ENCODE measurements at places on chromosomes 3 and 15.

DNA sequence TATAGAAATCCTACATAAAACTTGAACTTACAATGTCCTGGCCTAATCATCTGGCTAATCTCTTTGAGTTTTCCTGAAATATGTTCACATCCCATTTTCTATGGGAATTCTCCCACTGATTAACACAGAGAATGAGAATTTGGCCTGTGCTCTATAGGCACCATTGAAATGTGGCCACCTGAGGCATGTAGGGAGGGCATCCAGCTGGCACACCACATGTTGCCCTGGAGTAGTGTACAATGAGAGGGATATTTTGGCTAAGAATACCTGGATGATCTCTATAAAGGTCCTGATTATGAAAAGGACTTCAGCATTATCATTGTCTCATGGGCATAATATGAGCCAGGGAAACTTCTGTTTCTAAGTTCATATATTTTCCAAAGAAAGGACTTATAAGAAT, 324.0 kb downstream of the ZBTB20 start:
- no peak for DNase-seq

DNA sequence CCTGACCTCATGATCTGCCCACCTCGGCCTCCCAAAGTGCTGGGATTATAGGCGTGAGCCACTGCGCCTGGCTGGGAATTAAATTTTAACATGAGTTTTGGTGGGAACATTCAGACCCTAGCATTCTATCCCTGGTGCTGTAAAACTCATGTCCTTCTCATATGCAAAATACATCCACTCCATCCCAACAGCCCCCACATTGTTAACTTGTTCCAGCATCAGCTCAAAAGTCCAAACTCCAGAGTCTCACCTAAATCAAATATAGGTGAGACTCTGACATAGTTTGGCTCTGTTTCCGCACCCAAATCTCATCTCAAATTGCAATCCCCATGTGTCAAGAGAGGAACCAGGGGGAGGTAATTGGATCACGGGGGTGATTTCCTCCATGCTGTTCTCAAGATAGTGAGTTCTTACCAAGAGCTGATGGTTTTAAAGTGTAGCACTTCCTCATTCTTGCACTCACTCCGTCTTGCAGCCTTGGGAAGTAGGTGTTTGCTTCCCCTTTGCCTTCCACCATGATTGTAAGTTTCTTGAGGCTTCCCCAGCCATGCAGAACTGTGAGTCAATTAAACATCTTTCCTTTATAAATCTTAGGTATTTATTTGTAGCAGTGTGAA, 96.2 kb upstream of the PLCL2 start:
- DNase-seq = no peak

DNA sequence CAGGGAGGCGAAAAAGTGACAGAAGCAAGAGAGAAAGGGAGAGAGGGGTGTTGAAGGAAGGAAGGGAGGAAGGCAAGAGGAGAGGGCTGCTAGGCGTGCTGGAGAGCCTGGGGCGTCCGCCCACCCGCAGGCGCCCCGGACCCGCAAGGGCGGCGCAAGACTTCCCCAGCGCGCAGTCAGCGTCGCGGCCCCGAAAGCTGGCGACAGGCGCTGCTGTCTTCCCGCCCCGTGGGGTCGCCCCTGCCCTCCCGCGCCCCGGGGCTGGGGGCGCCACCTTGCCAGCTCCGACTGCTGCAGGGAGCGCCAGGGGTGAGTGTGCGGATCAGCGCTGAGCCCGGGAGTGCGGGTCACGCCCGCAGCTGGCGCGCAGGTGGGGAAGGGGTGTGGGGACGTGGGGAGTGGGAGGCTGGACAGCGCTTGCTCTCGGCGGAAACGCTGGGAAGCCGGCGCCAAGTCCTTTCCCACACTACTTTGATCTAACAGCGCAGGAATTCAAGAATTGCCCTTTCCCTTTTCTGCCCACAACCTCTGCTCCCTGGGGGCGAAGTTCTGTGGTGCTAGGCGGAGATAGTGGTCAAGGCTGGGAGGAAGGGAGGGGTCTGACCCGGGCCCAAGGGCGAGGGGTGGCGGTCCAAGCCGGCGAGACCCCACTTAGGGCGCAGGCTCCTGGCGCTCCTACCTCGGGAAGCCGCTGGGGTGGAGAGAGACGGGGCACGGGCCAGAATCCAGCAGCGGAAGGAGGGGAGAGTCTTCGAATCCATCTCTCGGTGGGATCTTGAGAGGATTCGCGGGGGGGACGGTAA, 266.1 kb downstream of the CGGBP1 start:
- no peak for DNase-seq

- no peak for DNase-seq
Measured at GRCh38 chr3:89912031-89912430, 804.6 kb downstream of the EPHA3 start.

- no peak for DNase-seq
Measured at GRCh38 chr15:68815598-68815997, 5.1 kb downstream of the ANP32A start.

- DNase-seq = no peak
Measured at GRCh38 chr3:187758318-187758955, 13.2 kb upstream of the BCL6 start.

DNA sequence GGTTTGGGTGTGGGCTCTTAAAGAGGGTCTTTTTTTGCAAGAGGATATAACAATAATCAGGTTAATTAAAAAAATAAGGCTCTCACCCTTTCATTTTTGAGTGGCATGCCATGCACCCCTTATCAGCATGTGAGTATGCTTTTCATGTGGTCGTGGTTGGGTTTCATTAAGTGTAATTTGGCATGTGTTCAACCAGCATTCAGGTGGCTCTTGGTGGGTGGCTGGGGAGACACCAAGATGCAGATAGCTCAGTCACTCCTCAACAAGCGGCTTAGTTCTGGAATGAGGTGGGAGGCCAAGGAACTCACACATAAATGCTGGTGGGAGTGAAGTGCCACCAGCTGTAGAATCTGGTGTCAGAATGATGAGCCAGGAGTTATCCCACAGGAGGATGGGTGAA, 66.8 kb downstream of the FLNB start:
- DNase-seq = no peak

- no peak for DNase-seq
Measured at GRCh38 chr3:15266510-15267376, 60.7 kb downstream of the CAPN7 start.

DNA sequence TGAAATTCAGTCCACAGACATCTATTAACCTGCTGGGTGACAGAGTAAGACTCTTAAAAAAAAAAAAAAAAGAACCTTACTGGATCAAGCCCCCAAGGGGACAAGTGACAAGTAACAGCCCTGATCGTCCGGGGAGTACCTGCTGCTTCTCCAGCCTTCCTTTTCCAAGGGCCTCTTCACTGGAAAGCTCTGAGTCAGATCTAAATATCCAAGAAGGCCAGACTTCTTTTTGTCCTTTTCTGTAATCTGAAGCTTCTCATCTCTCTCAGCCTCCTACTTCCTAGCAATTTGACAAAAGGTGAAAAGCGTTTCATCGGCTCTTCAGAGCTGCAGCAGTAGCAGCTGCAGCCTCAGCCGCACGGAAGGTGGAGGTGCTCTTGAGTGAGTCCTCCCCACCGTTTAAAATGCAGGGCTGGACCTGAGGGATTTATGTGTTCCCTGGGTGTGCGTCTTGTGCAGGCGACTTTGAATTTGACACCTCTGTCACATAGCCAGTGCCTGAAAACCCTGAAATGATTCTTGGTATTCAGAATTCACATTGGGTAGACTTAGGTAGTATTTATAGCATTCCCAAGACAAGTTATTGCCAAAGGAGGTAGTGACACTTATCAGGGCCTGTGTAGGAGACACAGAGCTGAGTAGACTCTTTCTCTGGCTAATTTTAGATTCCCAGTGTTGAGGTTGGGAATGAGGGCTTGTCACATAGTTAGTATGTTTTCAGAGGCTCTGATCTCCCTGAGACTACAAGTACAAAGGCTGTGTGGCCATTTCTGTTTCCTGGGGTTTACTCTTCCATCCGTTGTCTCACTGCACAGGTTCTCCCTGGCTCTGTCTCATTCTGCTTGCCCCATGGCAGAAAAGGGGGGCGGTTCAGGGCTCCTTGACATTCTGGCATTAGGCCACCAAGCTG, 291.2 kb upstream of the C2CD4B start:
- peak; percentile 90 for DNase-seq

GRCh38 chr15:23588268-23588667, 22.8 kb downstream of the MKRN3 start:
- DNase-seq = no peak

- no peak for DNase-seq
Measured at GRCh38 chr3:72042397-72043203, 257.7 kb upstream of the PROK2 start.

DNA sequence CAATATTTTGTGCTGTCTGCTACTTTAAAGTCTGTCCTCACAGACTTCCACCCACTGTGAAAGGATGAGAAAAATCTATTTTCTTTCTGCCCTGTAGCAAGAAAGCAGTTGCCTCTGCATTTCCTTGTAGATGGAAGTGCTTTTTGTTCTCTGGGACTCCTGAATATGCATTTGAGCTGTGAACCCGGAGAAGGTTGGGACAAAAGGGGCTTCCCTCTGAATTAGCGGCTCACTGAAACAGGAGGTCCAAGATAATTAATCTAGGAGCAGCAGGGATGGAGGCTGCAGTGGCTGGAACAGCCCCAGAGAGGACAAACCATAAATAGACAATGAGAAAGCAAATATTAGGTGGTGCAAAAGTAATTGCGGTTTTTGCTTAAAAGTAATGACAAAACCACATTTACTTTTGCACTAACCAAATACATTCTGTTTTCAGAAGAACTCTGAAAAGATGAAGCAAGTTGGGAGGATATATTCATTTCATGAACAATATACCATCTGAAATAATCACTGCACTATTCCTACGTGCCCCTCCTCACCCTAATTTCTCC, 143.4 kb upstream of the KBTBD8 start:
- DNase-seq = no peak

DNA sequence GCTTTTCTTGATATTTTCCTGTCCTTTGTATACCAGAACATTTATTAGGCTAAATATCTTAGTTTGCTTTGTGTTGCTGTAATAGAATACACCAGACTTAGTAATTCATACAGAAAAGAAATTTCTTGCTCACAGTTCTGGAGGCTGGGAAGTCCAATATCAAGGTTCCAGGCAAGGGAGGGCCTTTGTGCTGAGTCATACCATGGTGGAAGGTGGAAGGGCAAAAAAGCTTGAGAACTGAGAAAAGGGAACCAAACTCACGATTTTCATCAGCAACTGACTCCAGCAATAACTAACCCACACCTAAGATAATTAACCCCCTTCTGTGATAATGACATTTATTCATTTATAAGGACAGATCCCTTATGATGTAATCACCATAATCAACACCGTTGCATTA, 496.9 kb upstream of the SUCLG2 start:
- no peak for DNase-seq

DNA sequence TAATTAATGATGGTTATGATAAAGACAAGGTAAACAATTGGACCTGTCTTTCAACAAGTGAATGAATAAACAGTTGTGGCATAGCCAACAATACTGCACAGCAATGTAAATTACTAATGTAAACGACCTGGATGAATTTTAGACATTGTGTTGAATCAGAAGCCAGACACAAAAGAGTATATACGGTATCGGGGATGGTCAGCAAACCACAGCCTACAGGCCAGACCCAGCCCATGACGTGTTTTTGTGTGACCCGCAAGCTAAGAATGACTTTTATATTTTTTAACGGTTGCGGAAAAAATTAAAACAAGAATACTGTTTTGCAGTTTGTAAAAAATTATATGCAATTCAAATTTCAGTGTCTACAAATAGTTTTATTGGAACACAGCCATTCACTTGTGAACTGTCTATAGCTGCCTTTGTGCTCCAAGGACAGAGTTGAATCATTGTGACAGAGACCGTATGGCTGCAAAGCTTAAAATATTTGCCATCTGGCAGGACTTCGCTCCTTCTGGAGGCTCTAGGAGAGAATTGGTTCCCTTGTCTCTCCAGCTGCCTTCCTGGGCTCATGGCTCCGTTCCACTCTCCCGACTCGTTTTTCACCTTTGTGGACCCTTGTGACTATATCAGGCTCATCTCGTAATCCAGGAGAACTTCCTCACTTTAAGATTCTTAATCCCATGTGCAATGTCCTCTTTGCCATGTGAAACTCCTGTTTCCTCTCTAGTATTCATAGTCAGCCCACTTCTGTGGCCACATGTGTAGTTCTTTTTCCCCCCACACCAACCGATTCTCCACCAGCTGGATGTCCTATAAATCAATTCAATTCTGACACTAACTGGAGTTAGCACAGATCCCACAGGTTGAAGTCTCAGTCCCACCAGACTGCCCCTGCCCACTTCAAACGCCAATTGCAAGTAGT, 72.7 kb downstream of the CMTM8 start:
- DNase-seq = no peak

DNA sequence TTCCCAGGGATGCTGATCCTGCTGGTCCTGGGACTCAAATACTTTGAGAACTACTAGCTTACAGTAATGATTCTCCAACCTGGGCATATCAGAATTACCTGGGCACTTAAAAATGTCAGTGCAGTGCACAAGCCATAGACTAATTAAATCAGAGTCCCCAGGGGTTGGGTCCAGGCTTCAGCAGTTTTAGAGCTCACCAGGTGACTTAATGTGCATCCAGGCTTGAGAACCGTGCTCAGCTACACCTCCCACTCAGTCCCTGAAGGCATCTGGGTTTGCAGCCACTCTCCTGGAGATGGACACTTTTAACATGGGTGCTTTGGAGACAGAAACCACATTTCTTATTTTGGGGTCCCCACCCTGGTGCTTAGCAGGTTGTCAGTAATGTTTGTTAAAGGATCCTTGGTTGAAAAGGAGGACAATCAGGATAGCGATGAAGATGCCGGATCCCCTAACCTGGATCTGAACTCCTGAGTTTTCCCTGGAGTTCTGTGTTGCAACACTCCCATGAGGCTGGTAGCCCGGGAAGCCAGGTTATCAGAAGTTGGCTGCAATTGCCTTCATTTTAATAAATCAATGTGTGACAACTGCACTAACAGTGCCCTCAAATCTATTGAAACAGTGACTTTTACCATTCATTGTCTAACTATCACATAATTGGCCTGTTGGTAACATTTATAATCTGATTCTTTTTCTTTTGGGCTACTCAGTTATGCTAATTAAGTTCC, 48.1 kb downstream of the BFSP2 start:
- peak; percentile 26 for DNase-seq

GRCh38 chr3:148332509-148332908, 365.2 kb upstream of the AGTR1 start:
- DNase-seq = no peak

DNA sequence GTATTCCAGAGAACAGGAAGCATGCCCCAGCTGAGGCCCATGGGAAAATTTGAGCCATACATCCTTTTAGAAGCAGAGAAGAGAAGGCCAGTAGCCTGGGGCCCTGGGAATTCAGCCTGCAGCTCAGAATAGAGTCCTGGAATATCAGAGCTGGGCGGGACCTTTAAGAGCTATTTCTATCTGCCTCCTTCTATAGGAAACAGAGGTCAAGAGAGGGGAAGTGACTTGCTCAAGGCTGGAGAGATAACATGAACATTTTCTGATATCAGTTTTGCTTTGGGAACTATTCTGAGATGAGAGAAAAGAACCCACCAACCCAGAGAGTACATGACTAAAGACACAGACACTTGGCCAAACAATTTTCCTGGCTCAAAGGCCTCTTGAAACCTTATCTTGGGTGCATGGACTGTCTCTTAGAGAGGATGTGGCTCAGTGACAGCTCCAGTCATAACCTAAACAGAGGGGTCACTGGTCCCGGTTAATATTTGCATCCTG, 26.0 kb downstream of the MASP1 start:
- DNase-seq = no peak

All from RPMI8226 (cell line).